ENCODE measurements at places on chromosomes 5 and 9.

- no peak for DNase-seq
Observed at GRCh38 chr5:144304688-144305087, 134.0 kb downstream of the KCTD16 start.

DNA sequence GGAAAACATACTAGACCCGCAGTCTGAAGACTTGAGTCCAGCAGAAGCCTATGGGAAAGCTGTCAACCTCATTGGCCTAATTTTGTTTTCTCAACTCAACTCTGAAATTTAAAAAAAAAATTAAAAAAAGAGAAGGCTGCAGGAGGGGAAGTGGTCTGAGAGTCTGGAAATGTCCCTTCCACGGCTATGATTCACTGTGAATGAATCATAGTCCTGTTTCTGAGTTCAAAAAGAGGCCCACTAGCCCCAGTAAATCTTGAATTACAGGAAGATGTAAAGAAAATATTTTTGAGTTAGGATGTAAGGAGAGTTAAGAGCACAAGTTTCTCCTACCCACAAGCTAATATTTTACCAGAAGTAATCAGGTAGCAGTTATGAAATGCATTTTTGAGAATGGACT lies 565.5 kb upstream of the DMAC1 start:
- DNase-seq: no peak

GRCh38 chr5:107781451-107781850 lies 110.7 kb upstream of the EFNA5 start:
- no peak for DNase-seq

DNA sequence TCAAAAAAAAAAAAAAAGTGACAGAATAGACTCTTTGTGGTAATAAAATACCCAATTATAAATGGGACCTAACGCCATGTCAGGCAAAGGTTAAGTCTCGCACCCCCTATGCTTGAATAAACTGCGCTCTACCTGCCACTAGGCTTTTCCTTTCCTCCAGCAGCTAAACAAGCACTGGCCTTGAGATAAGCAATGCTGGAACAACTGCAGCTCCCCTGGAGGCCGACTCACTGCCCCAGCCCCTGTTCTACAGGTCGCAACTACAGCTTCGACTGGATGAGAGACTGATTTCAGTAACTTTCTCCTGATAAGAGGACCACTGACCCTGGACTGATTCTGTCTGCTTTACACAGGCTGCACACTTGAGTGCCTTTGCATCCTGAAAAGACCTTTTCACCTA lies 210.2 kb downstream of the HSPA4 start:
- DNase-seq: no peak

- no peak for DNase-seq
Observed at GRCh38 chr5:149728303-149728702, 1.8 kb upstream of the PPARGC1B start.

- DNase-seq: no peak
Observed at GRCh38 chr5:158522776-158523175, 576.9 kb downstream of the EBF1 start.

DNA sequence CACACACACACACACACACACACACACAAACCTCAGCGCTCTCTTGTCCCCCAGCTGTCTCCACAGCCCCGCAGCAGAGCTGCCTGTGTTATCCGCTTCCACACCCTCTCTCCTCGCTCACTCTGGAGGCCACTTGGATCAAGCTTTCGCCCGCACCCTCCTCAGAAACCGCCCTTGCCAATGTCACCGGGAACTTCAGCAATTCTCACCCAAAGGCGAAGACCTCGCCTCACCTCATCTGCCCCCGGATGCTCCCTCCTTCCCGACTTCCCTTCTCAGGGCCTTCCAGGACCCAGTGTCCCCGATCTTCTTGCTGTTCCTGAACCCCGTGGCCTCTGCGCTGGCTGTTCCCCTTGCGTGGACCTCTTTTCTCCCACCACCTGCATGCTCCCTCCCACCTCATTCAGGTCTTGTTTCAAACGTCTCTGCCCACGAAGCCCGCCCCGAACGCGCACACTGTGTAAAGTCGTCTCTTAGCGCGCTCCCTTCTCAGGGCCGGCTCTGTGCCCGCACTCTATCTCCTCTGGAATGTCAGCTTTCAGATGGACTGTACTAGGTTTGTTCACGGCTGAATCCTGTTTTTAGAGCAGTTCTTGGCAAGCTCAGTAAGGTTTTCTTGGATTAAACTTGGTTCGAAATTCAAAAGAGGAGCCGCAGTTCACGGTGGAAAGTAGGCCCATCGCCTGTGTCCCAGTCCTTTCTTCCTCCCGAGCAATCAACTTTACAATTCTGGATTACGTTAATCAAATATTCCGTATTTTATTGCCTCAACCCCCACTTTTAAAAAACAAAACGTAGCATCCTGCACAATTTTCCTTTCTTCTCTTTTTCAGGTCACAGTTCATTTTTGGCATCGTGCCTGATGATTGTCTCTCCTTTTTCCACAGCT lies 1.0 kb upstream of the TRIM7 start:
- no peak for DNase-seq

- DNase-seq: no peak
Observed at GRCh38 chr5:138515556-138516245, 27.3 kb downstream of the ETF1 start.

DNA sequence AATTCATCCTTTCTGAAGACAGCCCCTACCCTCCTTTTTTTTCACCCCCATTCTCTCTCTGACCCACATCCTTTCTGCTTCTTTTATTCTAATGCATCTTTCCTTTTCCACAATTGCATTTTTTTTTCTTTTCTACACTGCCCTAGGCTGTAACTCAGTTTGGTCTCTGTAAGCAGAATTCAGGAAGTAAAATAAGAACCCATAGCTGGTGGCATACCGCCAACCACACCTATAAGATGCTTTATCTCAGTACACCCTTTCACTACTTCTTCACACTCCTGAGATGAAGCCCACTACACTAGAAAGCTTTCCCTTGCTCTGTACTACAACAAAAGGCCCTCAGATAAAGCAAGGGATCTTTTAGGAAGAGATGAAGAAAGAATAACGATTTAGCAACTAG lies 16.1 kb upstream of the TSSK1B start:
- DNase-seq: no peak

DNA sequence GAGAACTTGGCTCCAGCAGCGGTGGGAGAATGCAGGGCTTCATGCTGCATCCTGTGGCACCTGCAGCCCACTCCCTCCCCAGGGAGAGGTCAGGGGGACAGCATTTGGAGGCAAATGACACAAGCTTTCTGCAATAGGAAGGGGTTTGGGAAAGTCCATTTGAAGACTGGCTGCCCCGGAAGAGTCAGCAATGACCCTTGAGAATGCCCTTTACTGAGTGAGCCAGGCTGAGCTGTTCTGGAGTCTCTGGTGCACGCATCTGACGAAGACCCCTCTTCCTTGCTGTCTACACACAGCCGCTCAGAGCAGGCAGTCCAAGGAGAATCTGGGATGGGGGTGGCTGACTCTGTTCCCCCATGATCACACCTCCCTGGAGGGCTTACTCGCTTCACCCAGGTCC lies 5.5 kb upstream of the NXNL2 start:
- no peak for DNase-seq

DNA sequence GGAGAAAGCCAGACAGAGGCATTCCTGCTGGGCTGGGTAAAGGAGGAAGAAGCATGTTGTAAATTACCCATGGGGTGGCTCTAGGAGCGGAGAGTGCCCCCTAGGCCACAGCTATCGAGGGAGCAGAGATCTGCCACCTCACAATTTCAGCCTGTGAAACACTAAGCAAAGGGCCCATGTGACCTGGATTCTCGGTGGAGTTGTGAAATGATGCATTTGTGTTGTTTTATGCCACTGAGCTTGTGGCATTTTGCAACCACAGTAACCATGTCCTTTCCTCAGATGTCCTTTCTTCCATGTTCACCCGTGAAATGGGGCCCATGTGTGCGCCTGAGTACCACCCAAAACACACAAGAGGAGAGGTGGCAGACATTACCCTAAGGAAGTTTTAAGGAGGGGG lies 159.3 kb downstream of the SYK start:
- DNase-seq: no peak

DNA sequence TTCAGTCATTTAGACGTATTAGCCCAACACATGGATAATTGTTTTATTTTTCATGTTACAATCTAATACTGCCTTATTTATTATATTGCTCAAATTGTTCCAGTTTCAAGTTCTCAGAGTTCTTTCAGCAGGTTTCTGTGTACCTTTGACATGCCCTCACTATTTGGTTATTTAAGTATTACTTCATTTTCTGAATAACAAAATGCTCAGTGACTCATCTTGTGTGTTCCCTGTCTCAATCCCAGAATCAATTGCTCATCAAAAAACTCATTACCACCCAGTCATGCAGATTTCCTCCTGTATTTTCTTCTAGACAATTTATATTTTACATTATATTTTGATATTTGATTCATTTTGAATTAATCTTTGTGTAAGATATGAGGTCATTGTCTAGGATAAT lies 562.6 kb downstream of the ANXA1 start:
- DNase-seq: no peak

DNA sequence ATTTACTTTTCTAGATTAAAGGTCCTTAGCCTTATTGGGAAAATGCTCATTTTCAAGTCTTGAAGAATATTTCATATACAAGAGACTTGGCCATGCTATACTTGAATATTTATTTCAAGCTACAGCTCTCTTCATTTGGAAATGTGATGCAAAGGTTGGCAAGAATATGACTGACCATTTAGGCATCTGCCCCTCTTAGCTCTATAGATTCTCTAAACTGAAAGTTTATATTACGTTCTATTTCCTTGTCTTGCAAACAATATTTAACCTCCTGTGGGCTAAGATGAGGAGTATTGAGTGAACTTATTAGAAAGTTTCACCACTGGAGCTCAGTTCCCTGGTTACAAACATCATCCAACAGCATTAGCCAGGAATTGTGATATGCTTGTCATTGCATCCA lies 593.1 kb downstream of the MAT2B start:
- DNase-seq: no peak

DNA sequence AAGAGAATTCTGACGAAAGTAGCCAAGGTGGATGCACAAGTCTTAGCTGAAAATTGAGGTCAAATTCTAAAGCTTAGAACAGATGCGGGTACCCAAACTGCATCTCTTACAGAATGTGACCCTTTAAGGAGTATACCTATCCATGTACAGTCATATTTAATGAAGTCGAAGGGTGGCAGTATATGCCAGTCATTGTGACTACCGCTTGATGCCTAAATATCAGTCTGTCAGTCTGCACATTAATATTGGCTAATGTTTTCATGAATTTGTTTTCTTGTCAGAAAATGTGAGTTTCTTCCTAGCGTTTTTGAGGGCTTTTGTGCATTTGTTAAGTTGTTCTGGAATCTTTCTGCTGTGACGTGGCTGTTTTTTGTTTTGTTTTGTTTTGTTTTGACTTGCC lies 264.5 kb upstream of the ELAVL2 start:
- DNase-seq: no peak

DNA sequence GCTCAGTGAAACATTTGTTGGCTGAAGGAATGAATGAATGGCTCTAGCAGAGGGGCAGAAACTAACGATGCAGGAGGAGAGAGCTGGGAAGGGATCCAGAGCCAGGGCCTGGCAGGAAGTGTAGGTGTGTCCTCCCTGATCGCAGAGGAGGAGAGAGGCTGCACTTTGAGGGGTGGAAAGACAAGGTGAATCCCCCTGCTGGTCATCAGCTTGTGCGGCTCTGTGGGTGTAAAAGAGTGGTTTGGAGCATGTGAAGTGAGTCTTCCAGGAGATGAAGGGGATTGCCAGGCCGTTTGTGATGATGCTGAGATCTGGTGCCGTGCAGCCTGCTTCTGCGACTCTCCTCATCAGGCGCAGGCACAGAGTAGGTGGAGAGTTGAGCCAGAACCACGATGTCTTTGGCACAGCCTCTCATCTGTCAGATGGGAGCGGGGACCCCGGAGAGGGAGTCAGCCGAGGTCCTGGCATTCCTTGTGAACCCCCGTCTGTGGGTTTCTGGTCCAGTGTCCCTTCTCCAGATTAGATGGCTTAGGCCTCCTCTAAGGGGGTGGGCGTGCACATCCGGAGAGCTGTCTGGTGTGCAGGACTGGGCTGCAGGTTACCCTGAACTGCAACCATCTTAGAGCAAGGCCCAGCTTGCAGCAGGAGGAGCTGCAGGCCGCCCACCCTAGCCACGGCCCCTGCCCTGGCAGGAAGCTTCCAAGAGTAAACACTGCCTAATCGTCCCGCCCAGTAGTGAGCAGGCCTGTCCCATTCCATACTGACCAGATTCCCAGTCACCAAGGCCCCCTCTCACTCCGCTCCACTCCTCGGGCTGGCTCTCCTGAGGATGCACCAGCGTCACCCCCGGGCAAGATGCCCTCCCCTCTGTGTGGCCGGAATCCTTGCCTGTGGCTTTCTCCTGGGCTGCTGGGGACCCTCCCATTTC lies at the start of gene ADAMTS13:
Gene ADAMTS13, plus strand, starts transcription at position 753 of the 928 bp plus-strand sequence. Its CDS starts 77 bp downstream, at position 830.
- no peak for DNase-seq

DNA sequence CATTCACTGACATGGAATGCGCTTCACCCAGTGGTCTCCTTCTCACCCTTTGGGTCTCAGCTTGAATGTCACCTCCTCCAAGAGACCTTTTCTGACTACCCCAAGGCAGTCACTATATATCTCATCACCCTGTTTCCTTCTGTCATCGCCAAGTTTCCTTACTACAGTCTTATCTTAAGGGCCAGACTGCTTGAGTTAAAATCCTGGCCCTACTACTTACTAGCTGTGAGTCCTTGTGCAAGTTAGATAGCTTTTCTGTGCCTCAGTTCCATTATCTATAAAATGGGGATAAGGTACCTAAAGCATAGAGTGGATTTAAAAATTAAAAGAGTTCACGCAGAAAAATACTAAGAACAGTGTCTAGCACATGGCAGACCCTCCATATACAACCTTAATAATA lies 132.4 kb downstream of the GABBR2 start:
- DNase-seq: no peak

- no peak for DNase-seq
Observed at GRCh38 chr9:135601988-135602387, 37.4 kb downstream of the GLT6D1 start.

- no peak for DNase-seq
Observed at GRCh38 chr5:39476843-39477220, 52.1 kb upstream of the DAB2 start.

- no peak for DNase-seq
Observed at GRCh38 chr9:684941-685340, 156.6 kb upstream of the DMRT1 start.

DNA sequence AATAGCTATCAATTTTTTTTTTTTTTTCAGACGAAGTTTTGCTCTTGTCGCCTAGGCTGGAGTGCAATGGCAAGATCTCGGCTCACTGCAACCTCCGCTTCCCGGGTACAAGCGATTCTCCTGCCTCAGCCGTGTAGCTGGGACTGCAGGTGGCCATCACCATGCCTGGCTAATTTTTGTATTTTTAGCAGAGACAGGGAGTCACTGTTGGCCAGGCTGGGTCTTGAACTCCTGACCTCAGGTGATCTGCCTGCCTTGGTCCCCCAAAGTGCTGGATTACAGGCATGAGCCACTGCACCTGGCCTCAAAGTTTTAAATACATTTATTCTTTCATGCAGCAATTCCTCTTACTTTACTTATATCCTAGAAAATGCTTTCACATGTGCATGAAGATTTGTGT lies 17.6 kb downstream of the TRIM14 start:
- DNase-seq: no peak

- DNase-seq: no peak
Observed at GRCh38 chr9:107273634-107274033, 9.4 kb upstream of the RAD23B start.

- no peak for DNase-seq
Observed at GRCh38 chr5:84647581-84647980, 262.9 kb upstream of the EDIL3 start.
